ENCODE measurements at places on chromosomes 2 and 18.

DNA sequence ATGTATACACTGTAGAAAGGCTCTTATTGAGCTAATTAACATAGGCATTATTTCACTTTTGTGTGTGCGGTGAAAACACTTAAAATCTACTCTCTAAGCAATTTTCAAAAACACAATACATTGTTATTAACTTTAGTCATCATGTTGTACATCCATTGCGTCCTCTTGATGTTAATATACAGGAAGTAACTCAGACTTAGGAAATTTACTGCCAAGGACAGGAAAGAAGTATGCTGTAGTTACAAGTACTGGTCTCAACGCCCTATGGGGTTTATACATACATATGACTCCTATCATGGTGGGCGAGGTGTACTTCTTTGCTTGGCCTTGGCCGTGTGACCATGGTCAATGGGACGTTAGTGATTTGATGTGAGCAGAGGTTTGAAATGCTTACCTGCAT is 15.5 kb downstream of the SCTR start:
- no peak for DNase-seq

GRCh38 chr2:219619235-219619634 is 8.2 kb upstream of the SLC4A3 start:
- DNase-seq, result no peak

DNA sequence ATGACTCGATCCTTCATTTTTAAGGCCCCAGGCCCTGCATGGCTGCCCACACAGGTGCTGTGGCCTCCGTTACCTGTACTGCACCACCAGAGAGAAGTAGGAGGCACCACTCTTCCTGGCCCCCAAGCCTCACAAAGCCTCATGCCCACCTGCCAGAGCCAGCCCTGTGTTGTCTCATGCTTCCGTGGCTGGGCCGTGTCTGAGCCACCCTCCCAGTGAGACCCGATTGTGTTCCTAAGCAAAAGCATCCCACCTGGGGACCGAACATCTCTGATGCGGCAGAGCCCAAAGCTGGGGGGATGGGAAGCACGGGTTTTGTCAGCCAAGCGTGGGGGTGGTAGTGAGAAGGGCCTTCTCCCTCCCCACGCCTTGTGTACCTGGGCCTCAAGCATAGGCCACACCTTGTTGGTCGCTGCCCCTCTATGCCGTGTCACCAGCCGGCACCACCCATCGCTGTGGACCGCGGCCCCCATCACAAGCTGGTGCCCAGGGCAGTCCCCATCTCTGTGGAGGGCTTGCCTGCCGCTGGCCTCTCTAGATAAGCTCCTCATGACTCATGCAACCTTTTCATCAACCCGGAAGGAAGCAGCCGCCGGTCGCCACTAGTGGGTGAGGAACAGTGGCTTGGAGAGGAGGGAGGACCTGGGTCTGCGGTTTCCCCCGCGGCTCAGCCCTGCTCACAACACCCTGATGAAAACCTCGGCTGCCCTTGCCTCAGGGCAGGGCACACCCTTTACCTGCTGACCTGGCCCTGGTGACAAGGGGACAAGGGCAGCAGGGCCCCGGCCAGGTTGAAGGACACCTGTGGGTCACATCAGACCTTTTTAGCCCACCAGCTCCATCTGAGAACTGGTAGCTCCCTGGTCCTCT is 2.7 kb upstream of the RNPEPL1 start:
- no peak for DNase-seq

- DNase-seq, result no peak
Measured at GRCh38 chr2:38075507-38076151, at the start of gene CYP1B1. Gene CYP1B1 (minus strand): TSS chr2:38076151. CDS start chr2:38075388, 763 bp downstream.

DNA sequence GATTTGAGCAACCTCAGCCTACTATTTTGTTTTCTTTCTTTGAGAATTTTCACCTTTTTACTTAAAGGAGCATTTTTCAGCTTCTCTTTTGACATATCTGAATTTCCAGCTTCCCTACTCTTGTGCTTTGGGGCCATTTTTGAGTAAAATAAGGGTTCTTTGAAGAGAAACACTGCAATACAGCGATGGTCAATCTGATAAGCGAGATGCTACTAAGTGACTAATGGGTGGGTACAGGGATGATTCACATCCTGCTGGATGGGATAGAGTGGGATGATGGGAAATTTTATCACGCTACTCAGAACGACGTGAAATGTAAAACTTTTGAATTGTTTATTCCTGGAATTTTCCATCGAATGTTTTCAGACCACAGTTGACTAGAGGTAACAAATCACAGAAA is 211.5 kb downstream of the TMEM247 start:
- DNase-seq, result peak; percentile 84

DNA sequence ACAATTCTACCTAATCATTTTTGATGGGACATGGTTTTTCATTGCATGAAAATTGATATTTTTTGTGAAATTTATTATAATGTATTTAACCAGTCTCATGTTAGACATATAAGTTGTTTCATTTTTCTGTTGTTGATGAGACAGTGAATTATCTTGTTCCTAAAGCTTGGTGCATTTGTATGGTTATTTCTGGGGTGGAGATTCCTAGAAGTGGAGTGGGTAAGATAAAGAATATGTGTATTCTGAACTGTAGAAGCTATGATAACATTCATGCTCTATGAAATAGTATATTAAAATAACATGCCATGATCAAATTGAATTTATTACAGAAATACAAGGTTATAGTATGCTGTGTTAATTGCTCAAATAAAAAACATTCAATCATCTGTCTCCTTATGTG is 69.2 kb downstream of the BOLA3 start:
- no peak for DNase-seq

DNA sequence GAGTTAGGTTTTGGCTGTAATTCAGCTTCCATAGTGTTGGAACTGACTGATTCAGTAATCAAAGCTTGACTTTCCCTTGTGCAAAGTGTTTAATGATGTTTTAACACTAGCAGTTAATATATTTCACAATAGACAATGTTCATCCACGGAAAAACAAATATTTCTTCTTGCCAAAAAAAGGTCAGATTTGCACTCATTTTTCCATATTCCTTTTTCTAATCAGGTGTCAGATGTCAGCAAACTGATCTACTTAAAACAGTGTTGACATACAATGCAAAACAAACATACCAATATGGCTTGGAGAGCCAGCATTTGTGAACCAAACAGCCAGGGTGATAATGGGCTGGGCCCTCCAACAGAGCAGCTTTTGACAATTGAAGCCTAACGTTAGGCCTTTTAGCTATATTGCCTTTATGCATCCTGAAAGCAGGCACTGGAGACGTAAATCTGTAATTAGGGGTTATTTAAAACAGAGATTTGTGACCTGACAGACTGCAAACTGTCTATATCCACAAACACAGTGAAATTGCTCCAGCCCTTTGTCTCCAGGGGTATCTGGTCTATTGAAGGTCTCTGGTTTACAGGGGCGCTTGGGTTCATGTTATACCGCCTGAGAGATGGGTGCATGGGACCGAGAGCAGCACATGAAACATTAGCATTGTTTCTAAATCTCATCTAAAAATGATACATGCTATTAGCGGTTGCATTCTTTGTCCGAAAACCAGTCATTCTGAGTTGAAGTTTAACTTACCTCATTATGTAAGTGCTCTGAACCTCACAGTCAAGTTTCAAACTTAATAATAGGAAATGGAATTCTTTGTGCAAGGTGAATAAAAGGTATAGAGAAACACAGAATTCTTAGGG is 7.1 kb upstream of the CDCA7 start:
- no peak for DNase-seq

DNA sequence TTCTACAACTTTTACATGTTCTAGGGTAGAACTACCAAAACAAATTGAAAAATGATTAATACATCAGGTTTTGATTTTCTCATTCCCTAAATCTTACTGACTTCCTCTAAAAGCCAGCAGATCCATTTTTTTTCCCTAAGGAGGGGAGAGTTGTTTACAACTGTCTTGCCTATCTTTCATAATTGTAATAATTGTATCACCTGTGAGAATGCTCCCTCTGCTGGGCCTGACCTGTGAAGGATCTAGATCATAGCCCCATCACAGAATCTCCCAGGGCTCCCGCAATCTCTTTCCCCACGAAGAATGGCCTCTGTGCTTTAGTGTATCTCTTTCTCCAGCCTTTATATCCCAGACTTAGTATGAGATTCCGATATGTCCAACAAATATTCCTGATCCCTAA is 9.1 kb downstream of the LOXL3 start:
- DNase-seq, result no peak

DNA sequence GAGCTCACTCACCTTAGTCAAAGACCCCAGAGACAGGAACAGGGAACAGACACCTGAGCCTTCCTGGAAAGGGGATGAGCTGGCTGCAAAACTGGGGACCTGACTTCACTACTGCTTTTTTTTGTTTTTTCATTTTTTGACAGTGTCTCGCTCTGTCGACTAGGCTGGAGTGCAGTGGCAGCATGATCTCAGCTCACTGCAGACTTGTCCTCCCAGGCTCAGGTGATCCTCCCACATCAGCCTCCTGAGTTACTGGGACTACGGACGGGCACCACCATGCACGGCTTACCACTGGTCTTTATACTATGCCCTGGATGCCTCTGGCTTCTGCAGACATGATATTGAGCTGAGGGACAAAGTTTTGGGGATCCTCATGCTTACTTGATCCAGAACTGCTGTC is 184.1 kb downstream of the INSIG2 start:
- no peak for DNase-seq

DNA sequence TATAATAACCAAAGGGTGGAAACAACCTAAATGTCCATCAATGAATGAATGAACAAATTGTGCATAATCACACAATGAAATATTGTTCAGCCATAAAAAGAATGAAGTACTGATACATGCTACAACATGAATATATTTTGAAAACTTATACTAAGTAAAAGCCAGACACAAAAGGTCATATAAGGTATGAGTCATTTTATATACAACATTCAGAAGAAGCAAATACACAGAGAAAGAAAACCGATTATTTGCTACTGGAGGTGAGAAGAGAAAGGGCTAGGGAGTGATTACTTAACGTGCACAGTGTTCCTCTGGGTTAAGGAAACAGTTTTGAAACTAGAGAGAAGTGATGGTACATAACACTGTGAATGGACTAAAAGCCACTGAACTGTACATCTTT is 105.3 kb downstream of the GORASP2 start:
- no peak for DNase-seq

All from BJ (cell line).